ENCODE measurements at places on chromosomes 3 and 15.
A peak's percentile ranks its signal among the peaks of the same experiment; 100 is the strongest.

- no peak for DNase-seq
Measured at GRCh38 chr3:141275032-141275422, 43.4 kb downstream of the PXYLP1 start.

GRCh38 chr3:191959876-191960413 lies 499.0 kb downstream of the PYDC2 start:
- no peak for DNase-seq

- peak; percentile 58 for DNase-seq
Measured at GRCh38 chr15:74489518-74490338, 28.8 kb upstream of the UBL7 start.

DNA sequence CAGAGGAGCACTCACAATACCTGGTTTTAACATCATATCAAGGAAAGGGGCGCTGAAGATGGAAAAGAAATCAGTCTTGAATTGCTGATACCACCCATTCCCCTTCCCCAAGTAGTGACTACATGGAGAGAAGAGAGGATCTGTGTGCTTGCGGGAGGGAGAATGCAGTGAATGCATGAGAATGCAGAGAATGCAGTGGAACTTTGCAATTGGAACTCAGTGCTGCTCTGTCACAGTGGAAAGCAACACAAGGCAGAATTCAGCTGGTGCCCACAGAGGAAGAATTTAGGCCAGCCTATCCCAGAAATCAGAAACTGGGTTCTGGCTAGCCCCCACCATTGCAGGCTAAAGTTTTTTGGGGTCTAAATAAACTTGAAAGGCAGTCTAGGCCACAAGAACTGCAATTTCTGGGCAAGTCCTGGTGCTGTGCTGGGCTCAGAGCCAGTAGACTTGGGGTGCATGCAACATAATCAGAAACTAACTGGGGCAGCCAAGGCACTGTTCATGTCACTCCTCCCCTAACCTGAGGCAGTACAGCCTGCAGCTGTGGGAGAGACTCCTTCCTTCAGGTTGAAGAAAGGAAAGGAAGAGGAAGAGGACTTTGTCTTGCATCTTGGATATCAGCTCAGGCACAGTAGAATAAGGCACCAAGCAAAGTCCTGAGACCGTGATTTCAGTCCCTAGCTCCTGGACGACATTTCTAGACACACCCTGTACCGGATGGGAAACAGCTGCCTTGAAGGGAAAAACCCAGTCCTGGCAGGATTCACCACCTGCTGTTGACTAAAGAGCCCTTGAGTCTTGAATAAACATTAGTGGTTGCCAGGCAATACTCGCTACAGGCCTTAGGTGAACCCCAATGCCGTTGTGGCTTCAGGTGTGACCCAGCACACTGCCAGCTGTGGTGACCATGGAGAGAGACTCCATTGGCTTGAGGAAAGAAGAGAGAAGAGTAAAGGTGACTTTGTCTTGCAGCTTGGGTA lies 329.3 kb downstream of the TBL1XR1 start:
- DNase-seq: no peak

- no peak for DNase-seq
Measured at GRCh38 chr3:131713416-131714123, 210.8 kb upstream of the MRPL3 start.

GRCh38 chr15:49135342-49135857 lies 20.0 kb downstream of the COPS2 start:
- DNase-seq: no peak

DNA sequence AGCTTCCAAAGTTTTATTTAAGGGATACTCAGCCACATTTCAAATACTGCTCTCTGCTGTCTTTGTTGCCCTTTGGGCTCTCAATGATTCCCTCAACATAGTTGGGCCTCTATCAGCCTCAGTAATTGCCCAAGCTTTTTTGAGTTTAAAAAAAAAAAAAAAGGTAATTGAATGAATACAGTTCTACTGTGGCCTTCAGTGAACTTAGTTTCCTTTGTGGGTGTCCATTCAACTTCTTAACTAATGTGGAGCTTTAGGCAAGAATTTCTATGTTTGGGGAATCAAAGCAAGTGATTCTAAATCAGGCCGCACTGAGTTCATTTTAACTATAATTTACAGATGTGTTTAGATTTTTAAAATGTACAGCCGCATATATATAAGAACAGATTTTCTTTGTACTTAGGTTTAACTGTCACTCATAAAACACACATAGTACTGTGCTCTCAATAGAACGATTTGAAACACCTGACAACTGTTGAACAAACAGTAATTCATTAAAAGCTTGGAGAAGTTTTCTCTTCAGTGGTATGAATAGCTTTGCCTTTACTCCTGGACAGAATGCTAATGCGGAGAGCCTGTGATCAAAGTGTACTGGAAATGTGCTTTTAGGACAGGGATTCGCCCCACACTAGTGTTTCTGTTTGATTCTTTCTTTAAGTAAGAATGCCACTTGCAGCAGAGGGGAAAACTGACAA lies 844.9 kb upstream of the SEMA6D start:
- no peak for DNase-seq

GRCh38 chr3:44803298-44803697 lies 41.7 kb downstream of the KIF15 start:
- DNase-seq: no peak

- no peak for DNase-seq
Measured at GRCh38 chr3:105354429-105354828, 12.3 kb upstream of the ALCAM start.

DNA sequence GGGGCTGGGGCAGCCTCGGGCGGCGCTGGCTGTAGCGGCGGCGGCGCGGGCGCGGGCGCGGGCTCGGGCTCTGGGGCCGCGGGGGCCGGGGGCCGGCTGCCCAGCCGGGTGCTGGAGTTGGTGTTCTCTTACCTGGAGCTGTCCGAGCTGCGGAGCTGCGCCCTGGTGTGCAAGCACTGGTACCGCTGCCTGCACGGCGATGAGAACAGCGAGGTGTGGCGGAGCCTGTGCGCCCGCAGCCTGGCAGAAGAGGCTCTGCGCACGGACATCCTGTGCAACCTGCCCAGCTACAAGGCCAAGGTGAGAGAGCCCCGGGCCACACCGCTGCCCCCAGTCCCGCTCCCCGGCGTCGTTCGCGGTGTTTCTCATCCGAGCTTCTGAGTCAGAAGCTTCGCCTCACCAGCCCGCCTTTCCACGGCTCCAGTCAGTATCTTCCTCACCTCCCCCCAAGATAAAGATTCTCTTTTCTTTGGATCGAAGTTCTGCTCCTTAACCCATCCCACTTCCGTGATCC lies 600 bp downstream of the FBXO45 start:
- DNase-seq: peak; percentile 6

- no peak for DNase-seq
Measured at GRCh38 chr3:129965937-129966336, 8.6 kb upstream of the TRH start.

- DNase-seq: no peak
Measured at GRCh38 chr15:33586786-33587697, 276.3 kb downstream of the RYR3 start.

GRCh38 chr15:77762747-77763355 lies 130.1 kb upstream of the LINGO1 start:
- no peak for DNase-seq

DNA sequence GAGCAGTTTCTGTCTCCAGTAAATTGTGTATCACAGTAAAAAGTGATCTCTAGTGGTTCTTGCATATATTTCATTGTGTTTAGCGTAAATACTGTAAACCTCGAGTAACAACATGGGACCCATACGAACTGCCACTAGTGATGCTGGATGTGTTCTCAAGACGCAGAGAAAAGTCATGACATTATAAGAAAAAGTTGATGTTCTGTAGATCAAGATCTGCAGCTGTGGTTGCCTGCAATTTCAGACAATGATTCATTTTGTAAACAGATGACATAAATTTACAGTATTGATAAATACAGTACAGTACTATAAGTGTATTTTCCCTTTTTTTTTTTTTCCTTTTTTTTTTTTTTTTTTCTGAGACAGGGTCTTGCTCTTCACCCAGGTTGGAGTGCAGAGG lies 100.1 kb downstream of the DPH6 start:
- no peak for DNase-seq

- no peak for DNase-seq
Measured at GRCh38 chr3:15342246-15342645, 9.9 kb upstream of the SH3BP5 start.

GRCh38 chr3:161838021-161838420 lies 341.4 kb downstream of the OTOL1 start:
- DNase-seq: no peak

GRCh38 chr3:87246662-87247429 lies 19.7 kb downstream of the CHMP2B start:
- no peak for DNase-seq

DNA sequence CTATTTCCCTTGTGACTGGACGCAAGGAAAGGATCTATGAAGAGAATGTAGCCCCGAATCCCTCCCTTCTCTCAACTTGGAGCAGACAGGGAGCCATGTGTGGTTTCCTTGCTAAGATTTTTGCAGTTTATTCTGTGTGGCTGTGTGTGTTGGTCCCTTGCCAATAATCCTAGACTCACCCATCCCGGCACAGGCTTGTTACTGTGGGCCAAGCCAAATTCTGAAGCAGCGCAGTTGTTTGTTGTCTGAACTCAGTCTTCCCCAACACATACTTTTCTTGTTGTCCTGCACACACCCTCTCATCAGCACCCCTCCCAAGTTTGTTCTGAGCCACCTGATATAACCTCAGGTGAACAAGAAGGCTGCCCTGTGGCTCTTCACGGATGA lies 193.3 kb upstream of the CTDSPL start:
- no peak for DNase-seq

DNA sequence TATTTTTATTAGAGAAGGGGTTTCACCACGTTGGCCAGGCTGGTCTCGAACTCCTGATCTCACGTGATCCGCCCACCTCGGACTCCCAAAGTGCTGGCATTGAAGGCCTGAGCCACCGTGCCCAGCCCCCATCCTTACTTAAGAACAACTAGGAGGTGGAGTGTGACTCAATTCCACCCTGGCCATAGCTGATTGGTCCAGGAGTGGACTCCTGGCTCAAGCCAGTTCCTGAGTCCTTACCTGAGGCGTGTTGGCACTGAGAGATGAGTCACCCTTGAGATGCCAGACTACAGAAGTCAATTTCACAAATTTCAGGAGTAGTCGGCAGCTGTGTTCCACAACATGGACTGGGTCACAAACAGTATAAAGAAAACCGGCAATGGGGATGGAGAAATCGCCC lies 124.2 kb downstream of the SHQ1 start:
- DNase-seq: no peak

GRCh38 chr3:61068084-61068483 lies 183.2 kb downstream of the FHIT start:
- DNase-seq: no peak

DNA sequence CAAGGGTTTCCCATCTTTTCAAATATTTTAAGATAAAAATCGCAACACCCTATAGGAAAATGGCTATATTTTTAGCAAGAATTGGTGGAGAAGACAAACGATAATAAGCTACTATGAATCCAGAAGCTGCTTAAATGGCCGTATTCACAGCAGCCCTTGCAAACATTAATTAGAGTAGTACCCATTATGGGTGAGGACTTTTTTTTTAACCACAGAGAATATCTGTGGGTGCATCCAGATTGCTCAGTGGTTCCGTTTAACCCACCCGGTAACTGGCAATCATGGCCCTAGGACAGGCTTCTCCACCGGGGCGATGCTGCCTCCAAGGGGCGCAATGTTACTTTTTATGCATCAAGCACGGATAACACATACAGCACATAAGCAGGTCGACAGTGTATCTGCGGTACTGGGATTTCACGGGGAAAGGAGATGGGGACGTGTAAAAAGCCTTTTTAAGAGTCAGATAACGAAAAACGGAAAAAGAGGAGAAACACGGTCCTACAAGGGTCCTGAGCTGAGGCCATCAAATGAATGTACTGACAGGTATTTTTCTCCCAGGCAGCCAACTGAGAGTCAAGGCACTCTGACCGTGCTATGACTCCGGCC lies 968 bp upstream of the TMEM266 start:
- no peak for DNase-seq

GRCh38 chr3:16841904-16842271 lies 42.9 kb upstream of the PLCL2 start:
- DNase-seq: no peak

- DNase-seq: no peak
Measured at GRCh38 chr15:39498629-39499028, 82.2 kb upstream of the THBS1 start.

DNA sequence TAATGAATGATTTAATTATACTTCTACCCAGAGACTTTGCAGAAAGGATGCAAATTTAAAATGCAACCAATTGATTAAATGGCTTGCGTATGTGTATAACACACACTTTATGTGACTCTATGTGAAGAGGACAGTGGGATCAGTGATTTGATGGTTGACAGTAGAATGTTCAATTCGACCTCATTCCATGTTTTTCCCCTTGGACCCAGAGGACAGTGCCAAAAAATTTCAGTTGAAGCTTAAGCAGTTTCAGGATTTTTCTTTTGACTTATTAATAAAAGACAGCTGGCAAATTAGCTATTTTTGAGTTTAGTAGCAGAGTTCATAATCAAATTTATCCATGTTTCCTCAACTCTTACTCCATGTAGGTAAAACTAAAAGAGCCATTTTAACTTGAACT lies 742.4 kb upstream of the NR2F2 start:
- no peak for DNase-seq

Measured in stimulated activated CD4-positive, alpha-beta T cell treated with anti-CD3 and anti-CD28 coated beads, Interleukin-15, amount 100 ng/mL, for 1 hour (primary cell).